ENCODE measurements at places on chromosomes 12 and 14.

DNA sequence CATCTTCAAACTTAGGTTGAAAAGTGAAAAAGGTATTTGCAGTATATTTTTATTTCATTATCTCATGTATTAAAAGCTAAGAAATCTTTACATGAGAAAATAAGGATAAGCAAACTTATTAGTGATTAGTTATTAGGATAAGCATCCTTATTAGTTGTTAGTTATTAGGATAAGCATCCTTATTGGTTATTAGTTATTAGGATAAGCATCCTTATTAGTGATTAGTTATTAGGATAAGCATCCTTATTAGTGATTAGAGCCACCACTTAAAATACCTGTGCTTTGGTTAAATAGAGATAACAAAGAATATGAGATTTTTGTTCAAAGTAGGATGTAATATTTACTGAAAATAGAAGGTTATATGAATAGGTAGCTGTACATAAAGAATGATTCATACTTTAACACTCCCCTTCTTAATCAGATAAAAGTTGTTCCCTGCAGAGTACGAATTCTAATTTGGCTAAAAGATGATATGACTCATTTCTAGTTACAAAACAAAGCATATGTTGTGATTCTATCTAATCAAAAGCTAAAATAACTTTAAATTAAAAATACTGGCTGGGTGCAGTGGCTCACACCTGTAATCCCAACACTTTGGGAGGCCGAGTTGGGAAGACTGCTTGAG, 56.4 kb downstream of the KDM5A start:
- no peak for DNase-seq

- no peak for DNase-seq
These were observed 12.6 kb upstream of the SFSWAP start for GRCh38 chr12:131698286-131698685.

DNA sequence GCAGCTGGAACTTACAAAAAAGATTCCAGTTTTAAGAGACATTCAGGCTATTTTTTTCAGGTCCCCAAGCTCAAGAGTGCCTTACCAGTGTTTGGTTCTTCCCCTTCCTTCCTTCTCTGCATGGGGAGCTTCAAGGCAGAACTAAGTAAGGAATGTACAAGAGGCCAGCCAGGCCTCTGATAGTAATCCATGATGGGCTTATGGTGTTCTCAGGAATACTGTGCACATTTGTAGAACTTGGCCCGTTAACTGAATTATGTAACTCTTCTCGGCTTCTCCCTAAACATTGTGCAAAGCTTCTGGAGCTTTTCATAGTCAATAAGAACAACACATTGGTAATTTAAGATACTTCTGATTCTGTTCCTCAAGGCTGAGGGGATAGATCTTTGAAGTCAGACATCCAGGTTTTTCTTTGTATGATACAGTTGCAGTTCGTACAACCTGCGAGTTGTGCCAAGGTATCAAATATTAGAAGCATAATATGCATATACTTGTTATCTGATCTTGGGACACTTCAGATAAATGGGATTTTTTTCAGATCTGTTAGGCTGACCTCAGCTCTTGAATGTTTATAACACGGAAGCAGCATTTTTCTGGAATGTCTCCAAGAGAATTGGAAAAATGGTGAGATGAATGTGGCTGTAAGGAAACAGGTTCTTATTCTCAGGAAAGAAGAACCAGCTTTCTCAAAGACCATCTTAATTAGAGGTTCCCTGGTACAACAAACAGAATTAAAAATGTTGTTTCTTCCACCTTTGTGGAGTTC, 148.6 kb downstream of the ANO4 start:
- DNase-seq = no peak

GRCh38 chr14:88829685-88830302, 5.3 kb downstream of the TTC8 start:
- no peak for DNase-seq

GRCh38 chr14:52443506-52443905, 108.8 kb downstream of the TXNDC16 start:
- DNase-seq = peak; percentile 10

DNA sequence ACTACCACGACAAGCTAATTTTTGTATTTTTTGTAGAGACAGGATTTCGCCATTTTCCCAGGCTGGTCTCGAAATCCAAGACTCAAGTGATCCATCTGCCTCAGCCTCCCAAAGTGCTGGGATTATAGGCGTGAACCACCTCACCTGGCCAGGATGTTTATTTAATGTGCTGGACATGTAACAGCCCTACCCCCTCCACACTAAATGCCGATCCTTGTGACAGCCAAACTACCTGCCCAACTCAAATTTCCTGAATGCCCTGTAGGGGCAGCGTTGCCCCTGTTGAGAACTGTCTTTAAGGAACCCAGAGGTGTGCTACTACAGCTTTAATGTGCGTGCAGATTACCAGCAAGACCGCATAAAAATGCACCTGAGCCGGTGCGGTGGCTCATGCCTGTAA, 48.1 kb downstream of the KCNK13 start:
- DNase-seq = no peak

GRCh38 chr12:69500631-69501030, 30.4 kb downstream of the FRS2 start:
- DNase-seq = peak; percentile 66

DNA sequence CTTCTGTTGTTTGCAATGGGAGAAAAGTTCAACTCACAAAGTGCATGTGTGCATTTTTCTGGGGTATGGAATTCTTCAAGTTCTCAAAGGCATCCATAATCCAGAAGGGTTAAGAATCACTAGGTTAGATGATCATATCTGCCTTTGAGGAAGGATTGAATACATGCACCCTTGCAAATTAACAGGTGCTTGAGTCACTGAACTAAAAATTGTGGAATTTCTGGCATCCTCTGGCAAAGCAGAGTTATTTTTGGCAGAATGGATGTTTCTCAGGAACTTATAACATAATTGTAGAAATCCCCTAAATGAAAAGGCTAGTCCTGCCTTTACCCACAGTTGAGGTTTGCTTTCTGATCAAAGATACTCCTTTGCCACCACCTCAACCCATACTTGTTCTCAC, 136.5 kb upstream of the DYRK2 start:
- peak; percentile 65 for DNase-seq

GRCh38 chr14:90562652-90563051, 165.8 kb downstream of the CALM1 start:
- DNase-seq = no peak

DNA sequence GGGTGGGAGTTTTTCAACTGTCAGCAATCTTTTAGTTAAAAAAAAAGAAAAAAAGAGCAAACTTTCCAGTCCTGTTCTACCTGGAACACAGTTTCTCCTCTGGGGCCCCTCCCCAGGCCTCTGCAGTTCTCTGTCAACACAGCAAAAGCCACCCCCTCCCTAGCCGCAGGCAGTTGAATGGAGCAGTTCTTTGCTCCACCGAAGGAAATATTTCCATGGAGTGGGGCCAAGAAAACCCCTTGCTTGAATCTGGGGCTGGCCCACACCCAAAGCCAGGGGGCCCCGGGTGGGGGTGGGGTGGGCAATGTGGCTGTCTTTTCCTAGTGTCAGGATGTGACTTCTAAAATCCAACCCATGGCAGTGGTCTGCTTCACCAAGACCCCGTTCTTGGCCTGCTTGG, 5.0 kb upstream of the MEG3 start:
- DNase-seq = no peak

GRCh38 chr14:99127651-99128167, 144.3 kb downstream of the BCL11B start:
- peak; percentile 74 for DNase-seq

GRCh38 chr14:93723001-93723400, 65.3 kb downstream of the PRIMA1 start:
- no peak for DNase-seq

DNA sequence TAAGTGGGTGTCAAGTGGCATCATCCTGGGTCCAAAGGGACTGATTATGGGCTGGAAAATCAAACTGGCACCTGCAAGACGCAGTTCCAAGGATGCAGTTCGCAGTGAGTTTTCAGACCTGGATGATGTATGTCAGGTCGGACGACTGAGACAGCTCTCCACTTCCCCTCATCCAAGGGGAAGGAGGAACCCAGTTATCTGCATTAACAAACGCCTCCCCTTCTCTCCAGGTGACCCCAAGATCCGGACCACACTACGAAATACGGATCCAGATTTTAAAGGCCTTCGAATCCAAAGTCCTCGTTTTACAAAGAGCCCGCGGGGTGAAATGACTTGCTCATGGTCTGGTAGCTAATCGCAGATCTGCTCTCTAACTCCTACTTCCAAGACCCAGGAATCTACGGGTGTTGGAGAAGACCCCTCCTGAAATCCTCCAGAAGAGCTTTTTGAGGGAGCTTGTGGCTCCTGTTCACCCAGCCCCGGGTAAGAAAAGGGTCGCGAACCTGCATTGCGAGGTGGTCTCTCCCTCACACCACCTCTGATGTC, 460 bp upstream of the SYNE2 start:
- no peak for DNase-seq

DNA sequence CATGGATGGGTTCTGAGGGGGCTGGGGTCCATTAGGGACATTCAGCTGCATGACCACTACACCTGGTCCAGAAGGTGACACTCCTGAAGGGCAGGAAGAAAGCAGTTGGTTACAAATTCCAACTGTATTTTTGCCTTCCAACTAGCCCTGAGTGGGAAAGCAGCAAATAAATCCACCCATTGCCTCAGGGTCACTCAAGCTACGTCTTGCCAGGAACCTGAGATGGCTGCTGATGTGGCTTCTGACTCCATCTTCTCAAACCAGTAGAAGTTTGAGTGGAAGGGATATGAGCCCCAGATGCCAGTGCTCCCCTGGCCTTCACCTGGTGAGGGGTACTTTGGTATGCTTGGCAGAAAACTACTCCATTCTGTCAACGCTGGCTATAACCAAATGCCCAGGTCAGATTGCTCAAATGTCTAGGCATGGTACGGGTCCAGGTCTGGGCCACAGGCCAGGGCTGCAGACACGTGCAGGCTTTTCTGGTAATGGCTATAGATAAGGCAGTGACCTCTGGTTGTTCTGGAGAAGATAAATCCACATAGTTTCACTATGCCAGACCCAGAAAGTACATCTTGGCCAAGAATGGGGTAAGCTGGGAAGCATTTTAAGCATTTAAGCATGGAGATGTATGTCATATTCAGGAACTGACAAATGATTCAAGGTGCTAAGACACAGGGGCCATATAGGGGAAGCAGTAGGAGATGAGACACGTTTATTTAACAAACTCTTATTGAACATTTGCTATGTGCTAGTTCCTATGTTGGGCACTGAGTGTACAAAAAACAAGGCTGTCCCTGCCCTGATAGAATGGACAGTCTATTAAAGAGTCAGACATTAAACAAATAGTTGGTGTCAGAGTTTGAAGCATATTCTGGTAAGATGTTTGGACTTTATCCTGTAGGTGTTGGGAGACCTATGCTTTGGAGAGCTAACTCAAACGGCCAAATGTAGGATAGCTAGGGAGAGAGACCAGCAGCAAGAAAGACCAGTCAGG, 8.3 kb upstream of the STAC3 start:
- DNase-seq = no peak

- DNase-seq = no peak
These were observed 298.0 kb downstream of the PPFIA2 start for GRCh38 chr12:81461163-81461562.

- DNase-seq = no peak
These were observed 476.8 kb downstream of the TRHDE start for GRCh38 chr12:72748971-72749370.

GRCh38 chr14:104422837-104423681, 156.5 kb upstream of the C14orf180 start:
- no peak for DNase-seq

DNA sequence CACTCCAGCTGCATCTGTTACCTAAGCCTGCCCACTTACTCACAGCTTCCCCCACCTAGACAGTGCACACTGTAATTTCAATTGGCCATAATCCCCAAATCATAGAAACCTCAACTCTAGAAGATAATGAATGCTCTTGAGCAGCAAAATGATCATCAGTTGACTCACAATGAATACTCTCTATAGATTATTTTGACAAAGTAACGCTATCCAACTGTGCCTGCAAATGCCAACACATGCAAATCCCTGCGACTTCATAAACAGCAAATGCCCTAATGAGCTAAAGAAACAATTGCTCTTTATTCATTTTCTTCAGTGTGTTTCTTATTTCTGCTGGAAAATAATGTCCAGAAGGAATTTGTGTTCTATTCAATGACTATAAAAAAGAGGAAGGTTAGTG, 319.5 kb downstream of the PAWR start:
- no peak for DNase-seq

DNA sequence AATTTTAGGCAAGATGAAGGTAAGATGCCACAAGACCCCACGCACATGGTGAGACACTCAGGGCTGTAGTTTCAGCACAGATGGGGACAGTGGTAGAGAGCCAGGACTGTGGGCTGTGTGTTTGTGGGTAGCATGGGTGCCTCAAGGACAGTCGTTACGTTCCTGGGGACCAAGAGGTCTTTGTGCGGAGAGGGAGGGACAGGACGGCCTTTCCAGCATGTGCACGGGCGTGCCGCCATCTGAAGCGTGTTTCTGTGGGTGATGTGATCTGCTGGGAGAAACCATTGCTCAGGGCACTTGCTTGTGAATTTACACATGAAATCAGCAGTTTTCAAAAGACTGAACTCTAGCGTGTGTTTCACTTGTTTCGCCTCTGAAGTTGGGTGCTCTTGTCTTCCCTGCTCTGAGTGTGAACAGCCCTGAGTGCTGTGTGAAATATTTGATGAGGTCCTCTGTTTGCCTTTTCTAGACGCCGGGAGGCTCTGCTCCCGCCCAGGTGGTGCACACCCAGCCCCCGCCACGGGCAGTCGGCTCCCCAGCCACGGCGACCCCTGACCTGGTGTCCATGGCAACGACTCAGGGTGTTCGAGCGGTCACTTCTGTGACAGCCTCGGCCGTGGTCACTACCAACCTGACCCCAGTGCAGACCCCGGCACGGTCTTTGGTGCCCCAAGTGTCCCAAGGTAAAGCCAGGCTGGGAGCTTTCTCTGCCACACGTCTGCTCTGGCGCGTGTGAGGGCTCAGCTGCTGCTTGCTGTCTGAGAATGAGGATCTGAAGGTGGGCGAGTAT, 82.3 kb downstream of the DDX51 start:
- no peak for DNase-seq

DNA sequence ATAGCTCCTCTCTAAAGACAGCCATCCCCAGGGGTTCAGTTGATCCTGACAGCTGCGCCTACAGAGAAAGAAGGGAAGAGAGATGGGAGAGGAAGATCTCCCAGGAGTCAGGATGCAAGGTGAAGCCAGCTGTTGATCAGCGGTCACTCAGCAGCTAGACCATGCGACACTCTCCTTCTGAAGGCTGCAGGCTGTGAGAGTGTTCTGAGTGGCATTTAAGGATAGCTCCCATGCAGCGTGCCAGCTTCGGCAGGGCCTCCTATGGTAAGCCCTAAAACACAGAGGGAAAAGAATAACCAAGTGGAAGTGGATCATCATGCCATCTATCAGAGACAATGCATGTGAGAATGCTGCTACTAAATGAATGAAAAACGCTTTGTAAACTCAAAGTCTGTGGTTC, 197.9 kb upstream of the NUDT4 start:
- DNase-seq = no peak

GRCh38 chr12:106331599-106331998, 25.9 kb upstream of the POLR3B start:
- no peak for DNase-seq

- peak; percentile 37 for DNase-seq
These were observed 286.7 kb upstream of the CRY1 start for GRCh38 chr12:107379852-107380567.

- DNase-seq = no peak
These were observed 54.0 kb downstream of the PRIMA1 start for GRCh38 chr14:93734086-93734822.

Data from fibroblast of upper back skin (primary cell).